Activated B cell treated with CpG ODN at 0.5 μM for 24 hours (primary cell): ENCODE measurements at places on chromosomes 2 and 18. TPM values are rescaled to one million over a fixed set of nuclear protein-coding genes. Genes with fewer than 3 reads are reported as not detected.

DNA sequence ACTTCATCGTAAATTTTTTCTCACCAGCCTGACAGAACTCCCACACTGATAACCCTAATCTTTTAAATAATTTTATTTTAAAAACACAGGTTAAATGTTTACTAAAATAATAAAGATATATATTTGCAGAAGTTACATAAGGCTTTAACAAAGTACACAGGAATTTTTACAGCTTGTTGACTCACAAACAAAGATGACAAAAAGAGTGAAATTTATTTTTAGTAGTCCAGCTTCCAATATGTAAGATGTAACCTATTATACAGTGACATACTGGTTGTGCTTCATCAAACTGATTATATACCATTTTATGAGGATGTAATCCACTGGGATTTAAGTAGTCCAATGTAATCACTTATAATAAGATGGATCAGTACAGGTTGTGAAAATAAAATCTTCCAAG is 348.9 kb upstream of the SLC39A10 start:
- no peaks in the 10 kb centered on the region for H3K36me3 ChIP-seq
- H3K27ac ChIP-seq: no peak overlapping the region
- H3K27me3 ChIP-seq: peaks cover 12% of the 10 kb centered on the region
- H3K4me3 ChIP-seq: no peak overlapping the region
- DNase-seq: no peak
- H3K4me1 ChIP-seq: no peaks in the 10 kb centered on the region

DNA sequence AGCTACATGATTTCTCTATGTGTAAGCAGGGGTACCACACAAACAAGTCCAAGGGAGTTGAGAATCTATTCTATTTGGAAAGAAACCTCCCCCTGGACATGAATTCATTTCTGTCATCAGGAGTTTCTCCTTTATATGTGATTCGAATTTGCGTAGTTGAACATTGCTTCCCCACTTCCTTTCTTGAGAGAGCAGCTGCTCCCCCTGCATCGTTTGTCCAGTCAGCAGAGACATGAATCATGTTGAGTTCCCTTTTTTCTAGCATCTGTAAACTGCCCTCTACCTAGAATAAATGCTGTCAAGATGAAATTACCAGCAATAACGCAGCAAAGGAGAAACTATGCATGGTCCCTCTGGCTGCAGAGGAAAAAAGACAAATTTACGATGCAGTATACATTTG is 73.8 kb downstream of the KIF5C start:
- no peak for DNase-seq
- H3K4me1 ChIP-seq: peaks cover 5% of the 10 kb centered on the region
- H3K27me3 ChIP-seq: no peaks in the 10 kb centered on the region
- no peak overlapping the region for H3K27ac ChIP-seq
- H3K36me3 ChIP-seq: no peaks in the 10 kb centered on the region

DNA sequence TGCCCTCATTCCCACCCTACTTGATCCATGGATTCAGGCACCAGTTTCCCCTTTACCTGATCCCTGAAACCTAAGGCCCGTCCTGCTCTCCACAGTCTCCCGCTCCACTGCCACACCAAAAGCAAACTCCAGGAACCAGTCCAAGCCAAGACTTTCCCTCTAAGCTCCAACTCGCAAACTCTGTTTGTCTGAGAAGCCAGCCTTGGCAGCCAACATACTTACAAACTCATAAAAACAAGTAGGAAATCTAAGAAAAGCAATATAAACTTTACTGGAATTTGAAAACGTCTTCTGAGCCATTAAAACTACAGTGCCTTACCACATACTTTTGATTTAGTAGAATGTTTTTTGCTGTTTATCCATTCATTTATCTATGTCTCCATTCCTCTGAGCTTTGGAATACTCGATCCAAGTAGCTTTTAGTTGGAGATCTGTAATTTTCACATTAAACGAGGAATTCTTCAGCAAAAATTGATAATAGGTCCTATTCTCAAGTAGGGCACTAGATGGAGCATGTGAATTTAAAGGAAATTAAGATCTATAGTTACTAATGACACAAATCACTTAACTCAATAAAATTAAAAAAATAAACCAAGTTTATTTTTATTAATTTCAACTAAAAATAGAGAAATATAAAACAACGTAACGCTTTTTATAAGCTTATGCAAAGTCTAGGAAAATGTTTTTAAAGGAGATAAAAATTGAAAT is 199.7 kb downstream of the MYO3B start:
- H3K27me3 ChIP-seq: peaks cover 12% of the 10 kb centered on the region
- no peak overlapping the region for H3K27ac ChIP-seq
- no peak for DNase-seq
- no peak overlapping the region for H3K4me3 ChIP-seq
- H3K36me3 ChIP-seq: no peaks in the 10 kb centered on the region
- no peaks in the 10 kb centered on the region for H3K4me1 ChIP-seq

CNPPD1 gene
- total RNA-seq: 144 and 147 TPM in 2 replicates

- no peaks in the 10 kb centered on the region for H3K36me3 ChIP-seq
- H3K27ac ChIP-seq: no peak overlapping the region
- no peaks in the 10 kb centered on the region for H3K4me1 ChIP-seq
- H3K4me3 ChIP-seq: no peak overlapping the region
- DNase-seq: no peak
These were observed 176.1 kb downstream of the INSIG2 start for GRCh38 chr2:118264232-118264990.

GRCh38 chr2:47236503-47237215 is 81.6 kb upstream of the STPG4 start:
- H3K36me3 ChIP-seq: no peaks in the 10 kb centered on the region
- no peak overlapping the region for H3K27ac ChIP-seq
- H3K27me3 ChIP-seq: no peaks in the 10 kb centered on the region
- no peaks in the 10 kb centered on the region for H3K4me1 ChIP-seq
- no peak overlapping the region for H3K4me3 ChIP-seq
- no peak for DNase-seq
